Thoracic aorta (tissue), 2 donors: ENCODE measurements at places on chromosomes 11 and 22. TPM values are rescaled to one million over a fixed set of nuclear protein-coding genes. Genes with fewer than 3 reads are reported as not detected.

DNA sequence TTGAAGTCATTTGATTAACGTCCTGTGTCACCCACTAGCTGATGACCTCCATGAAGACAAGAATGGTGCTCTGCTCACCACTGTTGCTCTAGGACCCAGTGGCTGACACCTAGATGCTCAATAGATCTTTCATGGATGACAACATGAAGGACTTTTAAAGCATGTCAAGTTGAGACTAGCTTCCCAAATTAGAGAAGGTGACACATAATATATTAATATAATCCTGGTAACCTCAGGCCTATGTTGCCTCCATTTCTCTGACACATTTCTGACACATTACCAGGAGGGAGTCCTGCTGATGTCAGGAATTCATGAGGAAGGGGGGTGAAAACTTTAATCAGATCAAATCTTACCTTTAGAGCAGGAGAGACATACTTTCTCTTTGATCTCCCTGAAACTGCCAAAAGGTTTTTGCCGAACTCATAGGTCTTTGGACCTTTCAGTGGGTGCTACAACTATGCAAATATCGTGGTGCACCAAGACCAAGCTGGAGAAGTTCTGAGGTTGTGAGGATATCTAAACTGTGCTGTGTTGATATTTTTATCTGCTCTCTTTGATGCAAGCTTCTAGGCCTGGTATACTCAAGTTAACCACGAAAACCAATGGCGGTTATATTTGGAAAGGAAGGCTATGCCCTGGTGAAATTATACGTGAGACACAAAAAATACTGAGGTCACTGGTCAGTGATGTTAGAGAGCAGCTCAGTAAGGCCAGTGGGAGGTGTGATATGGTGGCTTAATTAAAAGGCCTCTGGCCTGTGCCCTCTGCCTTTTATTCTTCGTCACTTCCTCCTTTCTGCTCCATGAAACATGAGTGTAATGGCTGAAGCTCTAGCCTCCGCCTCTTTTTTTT is 13.2 kb upstream of the AMPD3 start:
- DNase-seq = no peak
- H3K36me3 ChIP-seq = no peaks in the 10 kb centered on the region
- H3K4me1 ChIP-seq = no peaks in the 10 kb centered on the region
- H3K4me3 ChIP-seq = no peak overlapping the region
- H3K27me3 ChIP-seq = no peaks in the 10 kb centered on the region

- no peaks in the 10 kb centered on the region for H3K36me3 ChIP-seq
- no peak overlapping the region for H3K27ac ChIP-seq
- no peaks in the 10 kb centered on the region for H3K4me1 ChIP-seq
- no peak for DNase-seq
- no peaks in the 10 kb centered on the region for H3K27me3 ChIP-seq
Measured at GRCh38 chr11:41400819-41401382, 58.6 kb downstream of the LRRC4C start.

DNA sequence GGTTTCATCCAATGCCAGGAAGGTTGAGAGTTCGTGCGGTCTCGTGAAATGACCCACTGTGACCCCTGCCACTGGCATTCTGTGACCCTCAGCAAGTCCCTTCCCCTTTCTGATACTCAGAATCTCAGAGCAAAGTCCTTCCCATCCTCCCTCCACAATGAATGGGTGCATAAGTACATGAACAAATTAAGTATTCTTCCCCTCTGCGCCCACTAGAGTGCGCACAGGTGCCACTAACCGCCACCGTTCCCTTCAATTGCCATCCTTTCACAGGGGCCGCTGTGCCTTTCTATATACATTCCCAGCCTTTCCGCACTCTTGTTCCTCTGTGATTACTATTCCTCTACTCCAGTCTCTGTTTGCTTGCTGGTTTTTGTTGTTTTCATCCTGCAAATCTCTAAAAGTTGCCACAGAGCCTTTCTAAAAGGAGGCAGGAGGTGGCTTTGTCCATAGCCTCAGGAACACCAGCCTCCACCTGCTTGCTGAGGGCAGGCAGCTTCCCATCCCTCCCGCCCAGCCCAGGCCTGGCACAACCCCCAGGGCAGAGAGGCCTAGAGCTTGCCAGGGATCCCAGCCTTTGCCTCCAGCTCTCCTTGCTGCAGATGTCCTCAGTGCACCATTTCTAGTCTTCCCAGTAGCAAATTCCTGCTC is 6.7 kb upstream of the AP1B1 start:
- H3K4me1 ChIP-seq = no peaks in the 10 kb centered on the region
- no peak overlapping the region for H3K27ac ChIP-seq
- no peak for DNase-seq
- no peaks in the 10 kb centered on the region for H3K27me3 ChIP-seq
- no peak overlapping the region for H3K4me3 ChIP-seq

DNA sequence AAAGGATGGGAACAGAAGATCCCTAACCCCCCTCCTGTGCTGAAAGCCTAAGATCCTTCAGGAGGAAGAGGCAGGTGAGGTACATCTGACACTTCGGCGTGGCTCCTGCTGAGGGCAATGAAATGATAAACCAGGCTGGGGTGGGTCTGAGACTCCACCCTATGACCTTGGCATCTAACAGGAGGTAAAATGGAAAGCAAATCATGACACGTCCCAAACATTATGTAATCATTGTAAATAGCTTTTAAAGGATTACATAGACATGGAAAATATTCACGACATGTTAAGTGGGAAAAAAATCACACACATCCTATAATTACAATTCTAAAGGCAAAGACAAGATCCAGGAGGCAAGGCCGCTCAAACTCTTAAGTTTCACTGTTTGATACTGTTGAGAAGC is 70.5 kb downstream of the LINC01488 start:
- no peaks in the 10 kb centered on the region for H3K4me1 ChIP-seq
- no peak overlapping the region for H3K4me3 ChIP-seq
- no peak for DNase-seq
- no peaks in the 10 kb centered on the region for H3K27me3 ChIP-seq
- H3K36me3 ChIP-seq = no peaks in the 10 kb centered on the region

DNA sequence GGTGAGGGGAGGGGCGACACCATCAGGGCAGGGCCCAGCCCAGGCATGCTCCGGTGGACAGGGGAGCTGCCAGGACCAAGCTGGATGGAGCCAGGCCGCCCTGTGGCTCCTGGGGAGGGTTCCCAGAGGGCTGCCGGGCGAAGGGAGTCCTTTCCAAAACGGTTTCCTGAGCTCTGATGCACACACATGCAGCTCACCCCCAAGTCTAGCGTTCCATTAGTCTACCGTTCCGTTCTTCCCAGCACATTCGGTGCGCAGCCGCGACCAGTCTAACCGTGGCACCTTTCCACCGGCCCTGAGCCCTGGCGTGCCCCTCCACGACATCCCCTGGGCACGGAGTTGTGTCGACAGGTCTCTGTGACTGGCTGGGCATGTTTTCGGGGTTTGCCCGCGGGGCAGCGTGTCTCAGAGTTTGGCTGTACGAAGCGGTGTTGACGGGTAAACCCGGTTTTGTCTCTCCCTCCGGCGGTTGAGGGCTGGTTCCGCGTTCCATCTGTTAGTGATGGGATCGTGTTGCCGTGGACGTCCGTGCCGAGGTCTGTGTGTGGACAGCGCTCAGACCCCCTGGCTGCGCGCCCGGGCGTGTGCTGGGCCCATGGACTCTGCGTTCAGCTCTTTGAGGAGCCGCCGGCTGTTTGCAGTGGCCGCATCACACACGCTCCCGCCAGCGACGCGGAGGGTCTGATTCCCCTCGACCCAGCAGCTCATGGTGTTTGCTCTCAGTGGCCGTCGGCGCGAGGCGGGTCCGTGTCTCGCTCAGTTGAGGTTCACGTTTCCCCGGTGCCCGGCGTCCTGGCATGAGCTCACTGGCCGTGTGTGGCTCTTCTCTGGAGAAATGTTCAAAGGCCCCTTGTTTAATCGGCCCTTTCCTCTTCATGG is 121.2 kb downstream of the IGLL1 start:
- H3K27me3 ChIP-seq = no peaks in the 10 kb centered on the region
- no peaks in the 10 kb centered on the region for H3K4me1 ChIP-seq
- no peaks in the 10 kb centered on the region for H3K36me3 ChIP-seq
- no peak for DNase-seq
- H3K27ac ChIP-seq = no peak overlapping the region

GRCh38 chr11:2406878-2407410 is 6.4 kb downstream of the TSSC4 start:
- H3K4me1 ChIP-seq = peaks cover under 1% of the 10 kb centered on the region
- H3K36me3 ChIP-seq = peaks cover 18% of the 10 kb centered on the region
- DNase-seq = no peak

GRCh38 chr11:112719736-112720525 is 241.3 kb upstream of the NCAM1 start:
- no peak overlapping the region for H3K4me3 ChIP-seq
- H3K4me1 ChIP-seq = no peaks in the 10 kb centered on the region
- H3K27ac ChIP-seq = no peak overlapping the region
- H3K36me3 ChIP-seq = no peaks in the 10 kb centered on the region
- no peaks in the 10 kb centered on the region for H3K27me3 ChIP-seq

GRCh38 chr11:75174781-75175370 is 24.0 kb downstream of the SLCO2B1 start:
- H3K27ac ChIP-seq = peak overlapping the region; percentile 49
- H3K4me1 ChIP-seq = no peaks in the 10 kb centered on the region
- DNase-seq = no peak
- no peaks in the 10 kb centered on the region for H3K27me3 ChIP-seq

GRCh38 chr11:128180441-128181087 is 406.8 kb downstream of the ETS1 start:
- no peaks in the 10 kb centered on the region for H3K4me1 ChIP-seq
- DNase-seq = no peak
- no peaks in the 10 kb centered on the region for H3K27me3 ChIP-seq
- no peaks in the 10 kb centered on the region for H3K36me3 ChIP-seq

GRCh38 chr11:72838691-72839305 is 24.6 kb downstream of the ATG16L2 start:
- H3K4me3 ChIP-seq = no peak overlapping the region
- no peak for DNase-seq
- peak overlapping the region; percentile 2 for H3K27ac ChIP-seq
- peaks cover 29% of the 10 kb centered on the region for H3K36me3 ChIP-seq
- H3K4me1 ChIP-seq = peaks cover 22% of the 10 kb centered on the region

DNA sequence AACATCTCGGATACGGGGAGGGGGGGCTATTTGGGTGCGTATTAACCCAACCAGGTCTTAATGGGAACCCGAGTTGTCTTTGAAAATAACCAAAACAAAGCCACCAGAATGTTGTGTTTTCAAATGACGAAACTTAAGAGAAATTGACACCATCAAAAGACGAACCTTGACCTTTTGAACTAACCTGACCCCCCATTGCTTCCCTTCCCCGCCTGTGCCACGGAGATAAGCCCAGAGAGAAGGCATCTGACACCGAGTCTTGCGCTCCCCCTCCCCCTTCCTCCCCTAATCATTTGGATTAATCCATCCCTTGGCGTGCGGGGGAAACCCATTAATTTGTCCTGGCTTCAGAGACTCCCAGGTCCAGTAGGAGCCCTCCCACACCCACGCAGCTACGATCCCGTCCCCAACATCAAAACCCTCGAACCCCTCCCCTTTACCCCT is 4.5 kb upstream of the GCAT start:
- no peak for DNase-seq
- peak overlapping the region; percentile 82 for H3K4me3 ChIP-seq
- no peak overlapping the region for H3K27ac ChIP-seq
- no peaks in the 10 kb centered on the region for H3K36me3 ChIP-seq
- H3K27me3 ChIP-seq = no peaks in the 10 kb centered on the region

DNA sequence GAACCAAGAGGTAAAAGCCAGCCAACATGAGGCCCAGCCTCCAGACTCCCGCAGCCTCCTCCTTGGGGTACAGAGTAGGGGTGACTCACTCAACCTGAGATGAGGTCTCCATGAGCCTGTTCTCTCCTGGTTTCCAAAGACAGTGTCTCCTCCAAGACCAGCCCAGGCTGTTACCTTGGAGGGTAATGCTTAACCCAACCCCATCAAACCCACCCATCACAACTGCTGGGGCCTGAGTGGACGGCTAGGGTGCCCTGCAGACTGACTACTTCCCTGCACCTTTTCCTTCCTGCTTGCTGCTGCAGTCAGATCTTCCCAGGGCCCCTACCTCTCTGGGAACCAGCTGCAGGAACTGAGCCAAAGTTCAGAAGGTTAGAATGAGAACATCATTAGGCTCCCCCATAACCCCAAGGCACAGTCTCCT is 5.1 kb upstream of the NOL12 start:
- peaks cover 17% of the 10 kb centered on the region for H3K36me3 ChIP-seq
- no peak for DNase-seq
- H3K27ac ChIP-seq = no peak overlapping the region

DNA sequence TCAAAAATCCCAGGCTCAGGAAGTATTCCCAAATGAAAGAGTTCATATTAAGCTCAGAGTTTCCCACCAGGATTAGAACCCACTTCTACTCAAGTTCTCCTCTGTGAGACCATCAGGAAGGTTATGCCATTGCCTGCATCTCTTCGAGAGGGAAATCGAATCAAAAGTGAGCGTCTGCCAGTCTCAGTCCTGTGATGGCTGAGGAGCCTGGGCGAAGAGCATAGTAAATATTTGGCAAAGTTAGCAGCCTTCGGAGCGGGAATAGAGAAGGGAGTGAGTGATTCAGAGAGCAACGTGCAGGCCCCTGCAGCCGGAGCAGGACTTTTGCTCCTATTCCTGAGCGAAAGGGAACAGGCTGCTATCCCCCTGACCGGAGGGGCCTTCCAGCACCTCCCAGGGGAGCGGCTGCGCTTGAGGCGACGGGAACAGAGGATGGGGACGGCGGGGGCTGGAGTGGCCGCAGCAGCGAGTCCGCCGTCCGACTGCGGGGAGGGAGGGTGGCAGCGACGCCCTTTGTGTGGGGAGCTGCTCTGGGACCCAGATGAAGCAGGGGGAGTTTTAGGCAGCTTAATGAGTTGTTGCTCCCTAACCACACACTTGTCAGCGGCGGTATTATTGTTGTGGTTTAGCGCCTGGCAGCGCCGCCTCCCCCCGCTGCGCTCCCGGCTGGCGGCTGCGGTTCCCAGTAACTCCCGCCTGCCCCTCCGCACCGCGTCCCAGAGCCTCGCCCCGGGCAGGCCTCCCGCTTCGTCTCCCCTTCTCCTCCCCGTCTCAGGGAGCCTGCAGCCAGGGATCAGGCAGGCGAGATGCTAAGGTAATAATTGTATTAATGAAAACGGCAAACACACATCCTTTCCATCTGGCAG is 21.7 kb upstream of the NRGN start:
- no peaks in the 10 kb centered on the region for H3K36me3 ChIP-seq
- peak overlapping the region; percentile 69 for H3K27ac ChIP-seq
- H3K4me1 ChIP-seq = peaks cover 9% of the 10 kb centered on the region
- peak overlapping the region; percentile 61 for H3K4me3 ChIP-seq
- no peaks in the 10 kb centered on the region for H3K27me3 ChIP-seq
- no peak for DNase-seq

Gene ZBTB16
- 314 TPM for total RNA-seq

Gene POU2AF2
- total RNA-seq = not detected

Gene SYT9
- not detected for total RNA-seq

Gene DGCR6L
- 28.8 TPM for total RNA-seq

Gene RFPL2
- not detected for total RNA-seq

Gene SLC1A2
- 0.54 TPM for total RNA-seq
